T-cell (primary cell): ENCODE measurements at places on chromosomes 12 and 14.

GRCh38 chr12:6334940-6335450 is 6.9 kb downstream of the TNFRSF1A start:
- DNase-seq = no peak

- no peak for DNase-seq
Measured at GRCh38 chr12:3313675-3314663, 177.0 kb upstream of the PRMT8 start.

GRCh38 chr14:68278576-68279436 is 459.2 kb downstream of the RAD51B start:
- DNase-seq = no peak

DNA sequence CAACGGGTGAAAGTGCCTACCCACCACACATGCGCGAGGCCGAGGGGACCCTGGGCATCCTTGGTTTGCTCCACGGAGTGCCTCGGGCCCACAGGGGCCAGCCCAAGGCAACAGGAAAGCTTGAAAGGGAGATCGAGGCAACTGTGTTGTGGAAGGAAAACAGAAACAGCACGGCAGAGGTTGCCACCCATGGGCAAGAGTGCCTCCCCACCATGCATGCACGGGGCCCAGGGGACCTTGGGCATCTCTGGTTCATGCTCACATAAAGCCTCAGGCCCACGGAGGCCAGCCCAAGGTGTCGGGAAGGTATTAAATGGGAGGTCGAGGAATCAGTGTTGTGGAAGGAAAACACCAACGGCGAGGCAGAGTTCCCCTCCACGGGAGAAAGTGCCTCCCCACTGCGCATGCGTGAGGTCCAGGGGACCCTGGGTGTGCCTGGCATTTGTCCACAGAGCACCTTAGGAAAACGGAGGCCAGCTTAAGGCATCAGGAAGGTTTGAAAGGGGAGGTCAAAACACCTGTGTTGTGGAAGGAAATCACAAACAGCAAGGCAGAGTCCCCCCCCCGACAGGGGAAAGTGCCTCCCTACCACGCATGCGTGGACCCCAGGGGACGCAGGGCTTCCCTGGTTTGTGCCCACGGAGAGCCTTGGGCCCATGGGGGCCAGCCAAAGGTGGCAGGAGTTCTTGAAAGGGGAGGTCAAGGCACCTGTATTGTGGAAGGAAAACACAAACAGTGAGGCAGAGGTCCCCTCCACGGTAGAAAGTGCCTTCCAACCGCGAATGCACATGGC is 367.3 kb downstream of the ALG10 start:
- no peak for DNase-seq

GRCh38 chr14:38203929-38204718 is 3.6 kb upstream of the SSTR1 start:
- DNase-seq = no peak

DNA sequence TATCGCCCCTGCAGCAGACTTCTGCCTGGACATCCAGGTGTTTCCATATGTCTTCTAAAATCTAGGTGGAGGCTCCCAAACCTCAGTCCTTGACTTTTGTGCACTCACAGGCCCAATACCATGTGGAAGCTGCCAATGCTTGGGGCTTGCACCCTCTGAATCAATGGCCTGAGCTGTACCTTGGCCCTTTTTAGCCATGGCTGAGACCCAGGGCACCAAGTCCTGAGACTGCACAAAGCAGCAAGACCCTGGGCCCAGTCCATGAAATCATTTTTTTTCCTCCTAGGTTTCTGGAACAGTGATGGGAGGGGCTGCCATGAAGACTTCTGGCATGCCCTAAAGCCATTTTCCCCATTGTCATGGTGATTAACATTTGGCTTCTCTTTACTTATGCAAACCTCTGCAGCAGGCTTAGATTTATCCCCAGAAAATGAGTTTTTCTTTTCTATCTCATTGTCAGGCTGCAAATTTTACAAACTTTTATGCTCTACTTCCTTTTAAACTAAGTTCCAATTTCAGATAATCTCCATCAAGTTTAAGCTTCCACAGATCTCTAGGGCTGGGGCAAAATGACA is 1445.8 kb upstream of the FLRT2 start:
- DNase-seq = no peak

- no peak for DNase-seq
Measured at GRCh38 chr14:51082349-51082748, 12.6 kb downstream of the TRIM9 start.

GRCh38 chr12:77687321-77687720 is 143.4 kb upstream of the NAV3 start:
- no peak for DNase-seq

DNA sequence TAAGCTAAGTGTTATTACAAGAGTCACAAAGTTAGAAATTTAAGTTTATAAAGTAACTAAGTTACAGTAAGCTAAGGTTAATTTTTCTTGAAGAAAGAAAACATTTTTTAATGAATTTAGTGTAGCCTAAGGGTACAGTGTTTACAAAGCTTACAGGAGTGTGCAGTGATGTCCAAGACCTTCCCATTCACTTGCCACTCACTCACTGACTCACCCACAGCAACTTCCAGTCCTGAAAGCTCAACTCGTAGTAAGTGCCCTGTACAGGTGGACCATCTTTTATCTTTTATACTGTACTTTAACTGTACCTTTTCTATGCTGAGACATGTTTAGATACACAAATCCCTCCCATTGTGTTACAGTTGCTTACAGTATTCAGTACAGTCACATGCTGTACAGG is 60.9 kb upstream of the TMEM263 start:
- DNase-seq = no peak

DNA sequence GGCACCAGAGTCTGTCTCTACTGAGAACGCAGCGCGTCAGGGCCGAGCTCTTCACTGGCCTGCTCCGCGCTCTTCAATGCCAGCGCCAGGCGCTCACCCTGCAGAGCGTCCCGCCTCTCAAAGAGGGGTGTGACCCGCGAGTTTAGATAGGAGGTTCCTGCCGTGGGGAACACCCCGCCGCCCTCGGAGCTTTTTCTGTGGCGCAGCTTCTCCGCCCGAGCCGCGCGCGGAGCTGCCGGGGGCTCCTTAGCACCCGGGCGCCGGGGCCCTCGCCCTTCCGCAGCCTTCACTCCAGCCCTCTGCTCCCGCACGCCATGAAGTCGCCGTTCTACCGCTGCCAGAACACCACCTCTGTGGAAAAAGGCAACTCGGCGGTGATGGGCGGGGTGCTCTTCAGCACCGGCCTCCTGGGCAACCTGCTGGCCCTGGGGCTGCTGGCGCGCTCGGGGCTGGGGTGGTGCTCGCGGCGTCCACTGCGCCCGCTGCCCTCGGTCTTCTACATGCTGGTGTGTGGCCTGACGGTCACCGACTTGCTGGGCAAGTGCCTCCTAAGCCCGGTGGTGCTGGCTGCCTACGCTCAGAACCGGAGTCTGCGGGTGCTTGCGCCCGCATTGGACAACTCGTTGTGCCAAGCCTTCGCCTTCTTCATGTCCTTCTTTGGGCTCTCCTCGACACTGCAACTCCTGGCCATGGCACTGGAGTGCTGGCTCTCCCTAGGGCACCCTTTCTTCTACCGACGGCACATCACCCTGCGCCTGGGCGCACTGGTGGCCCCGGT is at the start of gene PTGDR:
Gene PTGDR, plus strand, starts transcription at position 198 of the 778 bp plus-strand sequence. Its CDS starts 117 bp downstream, at position 315.
- peak; percentile 37 for DNase-seq

DNA sequence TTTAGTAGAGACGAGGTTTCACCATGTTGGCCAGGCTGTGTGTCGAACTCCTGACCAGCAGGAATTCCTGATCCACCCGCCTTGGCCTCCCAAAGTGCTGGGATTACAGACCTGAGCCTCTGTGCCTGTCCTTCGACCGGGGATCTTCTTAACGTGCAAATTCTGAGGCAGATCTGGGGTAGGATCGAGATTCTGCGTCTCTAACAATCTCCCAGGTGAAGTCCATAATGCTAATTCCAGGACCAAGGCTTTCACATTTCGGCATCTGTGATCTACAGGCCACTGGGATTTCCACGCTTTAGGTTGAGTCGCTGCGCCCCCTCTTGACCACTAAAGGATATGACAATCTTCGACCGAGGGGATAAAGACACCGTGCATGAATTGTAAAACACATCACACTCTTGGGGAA is 24.8 kb downstream of the FOS start:
- peak; percentile 47 for DNase-seq

- no peak for DNase-seq
Measured at GRCh38 chr12:111867531-111867930, 25.5 kb downstream of the MAPKAPK5 start.

DNA sequence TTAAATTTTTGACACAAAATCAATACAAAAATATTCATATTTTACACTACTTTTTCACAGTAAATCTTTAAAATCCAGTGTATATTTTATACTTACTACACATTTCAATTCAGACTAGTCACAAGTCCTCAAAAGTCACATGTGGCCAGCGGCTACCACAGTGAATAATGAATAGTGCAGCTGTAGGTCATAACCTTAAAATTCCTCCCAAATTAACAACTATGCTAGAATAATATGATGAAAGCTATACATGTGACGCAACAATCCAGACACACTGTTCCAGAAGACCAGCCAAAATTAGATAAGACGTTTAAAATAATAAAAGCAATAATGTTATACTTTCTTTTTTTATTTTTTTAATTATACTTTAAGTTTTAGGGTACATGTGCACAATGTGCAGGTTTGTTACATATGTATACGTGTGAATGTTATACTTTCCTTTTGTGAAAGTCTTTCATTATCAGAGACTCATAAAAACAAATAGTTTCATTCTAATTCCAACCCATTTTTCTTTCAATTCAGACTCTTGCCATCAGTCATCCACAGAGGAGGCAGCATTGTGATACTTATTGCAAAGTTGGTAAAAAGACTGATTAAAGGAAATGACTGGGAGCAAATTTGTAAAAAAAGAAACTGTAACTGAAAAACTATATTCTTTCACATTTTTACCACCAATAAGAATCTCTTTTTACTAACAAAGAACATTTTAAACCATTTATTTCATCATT is 67.0 kb downstream of the C2CD5 start:
- DNase-seq = no peak

- no peak for DNase-seq
Measured at GRCh38 chr12:49487605-49488004, 51.2 kb upstream of the KCNH3 start.

GRCh38 chr12:47591795-47592194 is 114.0 kb downstream of the RPAP3 start:
- no peak for DNase-seq

DNA sequence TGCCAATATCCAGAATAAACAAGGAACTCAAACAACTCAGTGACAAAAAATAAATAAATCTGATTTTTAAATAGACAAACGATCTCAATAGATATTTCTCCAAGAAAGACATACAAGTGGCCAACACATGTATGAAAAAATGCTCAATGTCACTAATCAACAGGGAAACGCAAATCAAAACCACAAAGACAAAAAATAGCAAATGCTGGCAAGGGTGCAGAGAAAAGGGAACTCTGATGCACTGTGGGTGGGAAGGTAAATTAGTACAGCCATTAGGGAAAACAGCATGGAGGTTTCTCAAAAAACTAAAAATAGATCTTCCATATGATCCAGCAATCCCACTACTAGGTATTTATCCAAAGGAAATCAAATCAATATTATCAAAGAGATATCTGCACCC is 3.5 kb upstream of the EIF5 start:
- no peak for DNase-seq

GRCh38 chr12:12872139-12872933 is 19.0 kb upstream of the GPRC5A start:
- no peak for DNase-seq

DNA sequence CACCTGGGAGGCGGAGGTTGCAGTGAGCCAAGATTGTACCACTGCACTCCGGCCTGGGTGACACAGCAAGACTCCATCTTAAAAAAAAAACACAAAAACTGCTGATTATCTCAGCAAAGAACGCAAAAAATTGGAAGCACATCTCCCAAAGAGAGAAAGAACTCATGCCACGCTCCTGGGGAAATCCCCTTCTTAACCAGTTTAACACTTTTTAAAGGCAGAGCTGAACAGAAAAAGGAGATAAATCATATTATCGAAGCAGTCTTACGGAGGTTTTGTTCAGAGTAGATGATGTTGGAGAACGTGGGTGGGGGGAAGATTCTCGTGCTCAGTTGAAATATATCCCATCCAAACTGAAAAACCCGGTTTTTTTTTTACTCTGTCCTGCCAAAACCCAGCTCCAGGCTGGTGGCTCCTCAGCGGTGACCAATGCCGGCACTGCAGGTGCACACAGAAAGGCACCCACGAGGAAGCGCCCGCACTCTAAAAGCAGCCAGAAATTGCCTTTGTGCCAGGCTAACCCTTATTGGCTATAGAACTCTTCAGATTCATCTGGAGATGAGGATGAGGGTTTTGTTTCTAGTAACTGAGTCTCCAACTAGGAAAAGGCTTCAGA is 100.2 kb upstream of the PARP11 start:
- DNase-seq = no peak

DNA sequence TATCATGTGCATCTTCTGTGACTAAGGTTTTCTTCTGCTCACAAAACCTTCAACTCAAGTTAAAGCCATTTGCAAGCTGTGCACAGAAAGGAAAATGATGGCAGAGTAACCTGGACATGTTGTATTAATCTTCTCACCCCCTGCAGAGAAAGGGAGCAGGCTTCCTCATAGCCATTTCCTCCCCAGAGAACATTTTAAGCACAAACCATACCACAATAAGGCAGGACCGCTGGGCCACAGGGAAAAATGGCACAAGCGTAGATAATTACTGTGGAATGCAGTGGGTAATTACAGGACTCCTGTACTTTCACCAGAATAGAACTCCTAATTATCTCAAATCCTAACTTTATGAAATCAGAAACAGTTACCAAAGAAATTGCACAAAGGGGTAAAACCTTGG is 215.7 kb downstream of the KIF21A start:
- no peak for DNase-seq

DNA sequence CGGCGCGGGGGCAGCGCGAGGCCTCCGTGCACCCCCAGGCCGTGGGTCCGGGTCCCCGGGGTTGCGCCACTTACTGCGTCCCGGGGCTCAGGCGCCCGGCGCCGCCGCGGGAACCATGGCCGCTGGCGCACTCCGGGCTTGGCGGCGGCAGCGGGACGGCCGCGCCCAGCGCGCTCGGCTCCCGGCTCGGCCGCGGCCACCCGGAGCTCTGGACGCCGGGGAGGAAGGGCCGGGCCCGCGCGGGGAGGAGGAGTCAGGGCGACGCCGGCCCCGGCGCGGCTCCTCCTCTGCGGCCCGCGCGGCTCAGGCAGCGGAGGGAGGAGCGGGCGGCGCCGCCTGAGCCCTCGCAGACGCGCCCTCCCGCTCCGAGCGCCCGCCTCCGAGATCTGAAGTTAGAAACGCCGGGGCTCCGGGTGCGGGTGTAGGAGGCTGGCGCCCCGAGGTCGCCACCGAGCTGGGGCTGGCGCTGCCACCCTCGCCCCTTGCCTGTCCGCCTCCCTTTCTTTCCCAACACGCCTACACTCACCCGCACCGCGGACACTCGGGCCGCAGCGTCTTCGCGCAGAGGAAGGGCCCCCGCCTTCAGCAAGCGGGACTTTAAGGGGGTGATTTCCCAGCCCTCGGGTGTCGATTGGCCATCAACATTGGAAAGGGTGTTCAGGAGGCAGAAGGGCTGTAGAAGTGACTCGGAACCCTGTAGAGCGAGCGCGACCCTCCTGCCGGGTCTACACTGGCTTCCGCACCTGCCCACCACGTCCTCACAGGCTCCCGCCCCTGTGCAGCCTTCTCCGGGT is at the start of gene NIN:
Gene NIN, minus strand, starts transcription at position 231 of the 794 bp plus-strand sequence. CDS start 9,106 bp downstream, outside the sequence.
- DNase-seq = peak; percentile 68

DNA sequence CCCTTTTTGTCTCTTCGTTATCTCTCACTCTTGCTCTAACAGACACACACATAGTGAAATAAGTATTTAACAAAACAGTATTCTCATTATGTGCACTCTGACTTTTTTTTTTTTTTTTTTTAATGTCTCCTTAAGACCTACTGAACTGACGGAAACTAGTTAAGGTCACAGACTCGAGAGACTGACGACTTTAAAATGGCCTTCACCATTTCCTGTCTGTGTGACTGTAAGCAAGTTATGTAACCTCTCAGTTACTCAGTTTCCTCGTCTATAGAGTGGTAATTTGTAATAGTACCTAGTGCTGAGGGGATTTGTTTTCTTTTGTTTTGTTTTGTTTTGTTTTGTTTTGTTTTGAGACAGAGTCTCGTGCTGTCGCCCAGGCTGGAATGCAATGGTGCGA is 284.8 kb downstream of the FBXL14 start:
- no peak for DNase-seq
